ENCODE measurements at places on chromosomes 3 and 15. TPM values are rescaled to one million over a fixed set of nuclear protein-coding genes. Genes with fewer than 3 reads are reported as not detected.

Gene FAM107A
- 3.8 TPM for polyA plus RNA-seq

Gene SCAMP5
- polyA plus RNA-seq, result 0.64 TPM

Gene SLC2A2
- 3.1 TPM for polyA plus RNA-seq

Gene GOLGA8G
- polyA plus RNA-seq, result not detected

Gene TATDN2
- 14.4 TPM for polyA plus RNA-seq

Gene ACKR4
- polyA plus RNA-seq, result 12.9 TPM

Gene OCA2
- polyA plus RNA-seq, result 1.6 TPM

Gene ROBO2
- polyA plus RNA-seq, result 0.13 TPM

Gene CKMT1A
- polyA plus RNA-seq, result not detected

Gene CTXN2
- not detected for polyA plus RNA-seq

- DNase-seq, result no peak
These were observed 189.3 kb upstream of the TPM1 start for GRCh38 chr15:62853114-62853840.

GRCh38 chr15:67101911-67102598, 36.7 kb downstream of the SMAD3 start:
- no peak for DNase-seq

DNA sequence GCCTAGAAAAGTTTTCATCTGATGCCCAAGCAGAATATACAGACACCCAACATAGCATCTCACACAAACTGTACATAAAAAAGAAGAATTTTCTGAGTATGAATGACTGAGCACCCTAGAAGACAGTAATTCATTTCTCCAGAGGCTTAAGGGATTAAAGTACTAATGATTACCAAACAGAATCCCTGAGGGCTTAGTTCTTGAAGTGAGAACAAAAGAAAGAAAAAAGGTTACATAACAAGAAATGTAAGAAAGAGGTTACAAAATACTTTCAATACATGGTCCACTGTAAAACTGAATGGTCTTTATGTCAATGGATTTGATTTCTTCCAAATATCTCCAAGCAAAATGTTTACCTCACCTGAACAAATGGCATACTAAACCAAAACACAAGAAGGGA, 9.1 kb upstream of the NEK10 start:
- DNase-seq, result no peak

DNA sequence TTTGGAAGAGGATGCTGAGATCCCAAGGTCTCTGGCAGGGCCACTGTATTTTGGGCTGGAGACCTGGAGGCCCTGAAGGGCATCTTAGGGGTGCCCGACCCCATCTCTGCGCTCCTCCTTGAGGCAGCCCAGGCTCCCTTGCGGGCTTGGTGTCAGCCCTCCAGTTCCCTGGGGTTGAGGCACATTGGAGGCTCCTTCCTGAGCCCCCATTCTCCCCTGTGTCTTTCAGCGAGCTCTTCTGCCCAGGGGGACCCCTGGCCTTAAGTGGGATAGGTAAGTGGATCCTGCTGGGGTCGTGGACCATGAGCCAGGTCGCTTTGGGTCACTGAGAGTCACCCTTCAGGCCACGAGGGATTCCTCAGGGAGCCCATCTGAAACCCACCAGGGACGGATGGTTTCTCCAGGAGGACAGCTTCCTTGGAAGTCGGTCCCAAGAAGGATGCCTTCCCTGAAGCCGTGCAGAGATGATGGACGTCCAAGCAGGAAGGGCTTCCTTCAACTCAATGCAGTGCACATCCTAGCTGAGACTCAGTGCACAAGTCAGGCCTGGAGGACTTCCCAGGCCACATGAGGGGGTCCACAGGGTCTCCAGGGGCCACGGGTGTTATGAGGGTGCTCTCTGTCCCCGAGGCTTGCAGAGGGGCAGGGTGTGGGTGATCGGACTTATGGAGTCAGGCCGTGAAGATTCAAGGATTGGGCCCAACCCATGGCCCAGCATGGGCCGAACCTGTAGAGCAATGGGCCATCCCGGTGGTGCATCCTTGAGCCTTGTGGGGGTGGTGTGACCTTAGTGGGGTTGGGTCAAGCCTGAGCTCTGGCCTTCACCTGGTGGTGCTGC, 224.3 kb downstream of the SNRPN start:
- no peak for DNase-seq

DNA sequence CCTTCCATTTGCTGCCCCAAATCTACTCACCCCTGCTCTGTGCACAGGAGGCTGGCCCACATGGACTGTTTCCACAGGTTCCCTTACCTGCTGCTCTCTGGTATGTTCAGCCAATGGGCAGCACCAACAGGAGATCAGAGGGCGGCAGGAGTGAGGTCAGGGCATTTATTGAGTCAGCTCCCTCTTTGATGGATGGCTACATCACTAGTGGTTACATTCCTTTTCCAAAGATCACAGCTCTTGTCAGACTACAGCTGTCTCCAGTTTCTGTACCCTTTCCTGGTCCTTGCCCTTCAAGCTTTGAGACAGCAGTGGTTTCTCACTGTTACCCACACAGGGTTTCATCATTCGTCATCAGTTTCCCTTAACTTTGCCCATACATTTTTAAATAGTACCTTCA, 325.1 kb downstream of the SUCLG2 start:
- no peak for DNase-seq

- no peak for DNase-seq
These were observed 21.3 kb downstream of the ADGRG7 start for GRCh38 chr3:100630664-100631063.

DNA sequence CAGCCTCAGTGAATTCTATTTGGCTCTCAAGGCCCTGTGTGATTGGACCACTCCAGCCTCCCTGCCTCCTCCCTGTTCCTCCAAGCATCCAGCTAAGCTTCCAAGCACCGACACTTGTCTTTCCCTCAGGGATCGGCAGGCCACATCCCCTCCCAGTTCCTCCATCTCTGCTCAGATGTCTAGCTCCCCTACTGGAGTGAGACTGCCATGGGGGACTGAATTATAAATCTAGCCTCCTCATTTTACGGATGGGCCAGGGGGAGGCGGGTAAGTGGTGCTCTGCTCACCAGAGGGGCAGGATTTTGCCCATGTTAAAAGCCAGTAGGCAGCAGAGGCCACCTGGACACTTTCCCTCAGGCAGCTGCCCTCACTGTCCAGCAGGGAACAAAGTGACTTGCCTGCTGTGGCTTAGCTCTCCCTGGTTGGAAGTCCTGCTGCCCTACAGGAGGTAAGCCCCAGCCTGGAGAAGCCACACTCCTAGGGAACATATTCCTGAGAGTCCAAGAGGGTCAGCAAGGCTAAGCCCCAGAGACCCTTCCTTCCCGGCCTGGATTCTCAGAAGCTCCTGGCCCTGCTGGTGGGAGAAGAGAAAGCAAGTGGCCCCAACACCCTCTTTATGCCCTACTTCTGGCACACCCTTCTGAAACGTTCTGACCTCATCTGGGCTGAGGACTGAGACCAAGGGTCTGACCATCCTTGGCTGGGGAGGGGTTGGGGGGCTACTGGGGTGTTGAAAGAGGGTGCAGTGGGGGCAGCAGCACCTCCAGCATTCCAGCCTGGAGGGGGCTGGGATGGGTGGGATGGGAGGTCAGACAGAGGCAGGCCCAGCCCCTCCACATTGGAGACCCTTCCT, 9.1 kb upstream of the HHATL start:
- DNase-seq, result no peak

DNA sequence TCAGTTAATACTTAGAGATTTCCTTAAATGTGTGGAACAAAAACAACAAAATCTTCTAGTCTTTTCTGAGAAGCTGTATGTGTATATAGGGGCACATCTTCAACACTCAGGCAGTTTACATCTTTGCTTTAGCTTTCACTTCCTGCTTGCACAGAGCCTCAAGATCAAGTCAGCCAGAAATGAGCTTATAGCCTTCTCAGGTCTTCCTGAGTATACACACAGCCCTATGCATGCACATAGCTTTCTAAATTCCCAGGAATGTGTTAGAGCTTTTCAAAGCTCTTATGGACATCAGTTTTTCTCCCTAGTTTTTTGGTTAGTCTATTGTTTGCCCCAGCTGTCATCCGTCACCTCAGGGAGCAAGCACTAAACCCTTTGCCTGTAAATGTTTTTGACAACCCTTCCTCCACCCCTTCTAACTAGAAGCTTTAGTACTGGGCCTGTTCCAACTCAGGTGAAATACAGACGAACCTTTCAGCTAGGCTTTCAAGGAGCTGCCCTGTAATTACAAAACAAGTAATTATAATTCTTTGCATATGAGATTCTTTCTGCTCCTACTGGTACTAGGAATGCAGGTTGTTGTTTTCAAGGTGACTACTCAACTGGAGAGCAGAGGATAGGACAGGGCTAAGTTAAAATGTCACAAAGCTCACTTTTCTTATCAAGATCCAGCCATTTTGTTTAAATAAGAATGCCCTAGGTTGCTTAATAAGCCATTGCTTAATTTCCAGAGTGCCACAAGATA, 22.6 kb upstream of the MTMR10 start:
- DNase-seq, result no peak

DNA sequence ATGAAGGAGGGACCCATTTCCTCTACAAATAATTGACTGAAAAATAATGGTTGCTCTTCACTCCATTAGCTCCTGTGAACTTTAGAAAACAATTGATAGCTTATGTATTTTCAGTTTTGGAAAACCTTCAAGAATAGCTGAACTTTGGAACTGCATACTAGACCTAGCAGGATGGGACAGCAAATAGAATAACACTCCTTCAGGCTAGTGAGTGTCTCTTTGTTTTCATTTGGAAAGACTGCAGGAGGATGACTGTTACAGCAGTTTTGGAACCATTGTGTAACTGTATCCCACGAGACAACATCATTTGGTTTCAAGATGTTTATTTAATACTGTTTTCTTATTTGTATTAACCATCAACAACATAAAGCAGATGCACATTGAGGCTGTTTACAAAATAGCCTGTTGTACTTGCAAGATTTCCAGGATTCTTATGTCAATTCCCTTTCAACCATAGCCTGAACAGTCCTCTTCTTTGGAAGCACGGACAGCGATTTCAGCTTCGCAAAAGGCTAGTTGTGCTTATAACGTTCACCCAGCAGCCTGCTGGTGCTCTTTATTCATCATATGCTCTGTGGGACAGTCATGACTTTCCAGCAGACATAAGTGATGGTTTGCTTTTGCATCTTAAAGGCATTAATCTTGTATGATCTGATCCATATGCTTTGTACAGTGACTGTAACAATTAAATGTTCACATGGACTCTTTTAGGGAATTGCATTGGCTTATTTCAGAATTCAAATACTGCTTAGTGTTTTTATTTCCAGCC, 335.5 kb downstream of the IL5RA start:
- no peak for DNase-seq

GRCh38 chr3:86961297-86961696, 29.7 kb downstream of the VGLL3 start:
- no peak for DNase-seq

- DNase-seq, result no peak
These were observed 733.0 kb downstream of the ZPLD1 start for GRCh38 chr3:103167850-103168249.

DNA sequence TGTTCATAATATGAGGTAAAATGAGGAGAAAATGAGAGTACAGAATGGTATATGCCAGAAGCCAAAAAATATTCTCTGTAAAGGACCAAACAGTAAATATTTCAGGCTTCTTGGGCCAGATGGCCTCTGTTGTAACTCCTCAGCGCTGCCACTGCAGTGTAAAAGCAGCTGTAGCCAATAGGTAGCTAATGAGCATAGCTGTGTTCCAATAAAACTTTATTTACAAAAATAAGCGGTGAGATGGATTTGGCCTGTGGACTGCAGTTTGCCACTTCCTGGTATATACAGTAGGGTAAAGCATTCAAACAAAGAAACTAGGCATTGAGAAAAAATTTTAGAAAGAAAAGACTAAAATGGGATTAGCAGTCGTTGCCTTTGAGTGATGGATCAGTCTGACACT, 51.5 kb downstream of the BFSP2 start:
- DNase-seq, result no peak

GRCh38 chr3:87461443-87461842, 185.1 kb upstream of the POU1F1 start:
- no peak for DNase-seq

DNA sequence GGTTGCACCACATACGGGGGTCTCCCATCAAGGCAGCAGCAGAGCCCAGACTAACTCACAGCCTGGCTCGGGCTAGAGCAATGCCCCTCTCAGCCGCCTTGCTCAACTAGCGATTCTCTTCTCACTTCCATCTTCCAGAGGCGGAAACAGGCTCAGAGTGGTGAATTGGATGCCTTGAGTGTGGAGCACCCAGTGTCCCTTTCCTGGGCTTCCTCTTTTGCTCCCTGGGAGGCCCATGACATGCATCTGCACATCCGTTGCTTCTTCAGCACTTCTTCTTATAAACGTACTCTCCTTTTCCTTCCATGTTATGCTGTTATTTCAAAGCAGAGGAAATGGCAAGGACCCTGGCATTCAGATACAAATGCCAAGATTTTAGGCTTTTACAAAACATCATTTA, 2.1 kb upstream of the IQSEC1 start:
- DNase-seq, result no peak

- DNase-seq, result no peak
These were observed 8.8 kb downstream of the EAF1 start for GRCh38 chr3:15436246-15436645.

GRCh38 chr15:48630245-48630644, 15.3 kb downstream of the FBN1 start:
- no peak for DNase-seq

DNA sequence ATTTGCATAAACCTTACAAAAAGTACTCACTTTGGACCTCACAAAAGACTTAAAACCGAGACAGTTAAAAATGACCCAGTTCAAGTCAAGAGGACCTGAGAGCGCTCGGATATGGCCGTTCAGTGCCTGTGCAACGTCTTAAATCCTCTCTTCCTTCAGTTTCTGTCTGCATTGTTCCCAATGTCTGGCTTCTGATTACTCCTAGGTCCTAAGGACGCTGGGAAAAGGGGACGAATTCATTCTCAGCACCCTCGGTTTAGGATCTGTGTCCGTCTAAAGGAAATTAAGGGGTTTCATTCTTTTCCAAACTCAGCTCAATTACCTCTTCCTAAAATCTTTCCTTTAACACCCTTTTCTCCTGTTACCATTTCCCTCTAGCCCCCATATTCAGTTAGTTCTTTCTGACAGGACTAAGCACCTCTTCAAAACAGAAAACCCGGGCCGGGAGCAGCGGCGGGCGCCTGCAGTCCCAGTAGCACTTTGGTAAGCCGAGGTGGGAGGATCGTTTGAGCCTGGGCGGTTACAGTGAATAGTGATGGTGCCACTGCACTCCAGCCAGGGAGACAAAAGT, 970 bp downstream of the DPPA4 start:
- peak; percentile 58 for DNase-seq
